ENCODE measurements at places on chromosomes 7 and 10.

DNA sequence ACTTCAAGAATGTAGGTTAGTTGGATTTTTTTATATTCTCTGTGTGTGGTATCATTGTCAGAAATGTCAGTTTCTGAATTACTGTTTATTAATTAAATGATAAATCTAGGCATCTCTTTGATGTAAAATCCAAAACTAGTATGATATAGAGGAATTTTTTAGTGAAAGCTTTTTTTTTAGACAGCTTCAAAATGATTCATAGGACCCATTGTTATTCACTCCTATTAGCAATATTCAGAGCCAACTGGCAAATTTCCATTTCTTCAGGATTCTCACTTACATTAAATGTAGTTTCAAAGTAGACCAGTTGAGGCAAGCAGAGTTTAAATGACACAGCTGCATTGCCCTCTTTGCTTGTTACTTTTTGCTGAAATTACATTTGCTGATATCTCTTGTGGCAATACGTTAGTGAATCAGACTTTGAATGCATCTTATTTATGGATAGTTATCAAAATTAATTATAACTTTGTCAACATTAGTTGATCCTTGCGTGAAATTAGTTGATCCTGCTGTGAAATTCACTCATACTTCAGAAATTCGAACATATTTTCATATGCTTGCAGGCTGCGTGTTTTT lies 20.3 kb downstream of the ZNF277 start:
- no peak for DNase-seq

GRCh38 chr7:17532861-17533404 lies 234.5 kb downstream of the AHR start:
- no peak for DNase-seq

DNA sequence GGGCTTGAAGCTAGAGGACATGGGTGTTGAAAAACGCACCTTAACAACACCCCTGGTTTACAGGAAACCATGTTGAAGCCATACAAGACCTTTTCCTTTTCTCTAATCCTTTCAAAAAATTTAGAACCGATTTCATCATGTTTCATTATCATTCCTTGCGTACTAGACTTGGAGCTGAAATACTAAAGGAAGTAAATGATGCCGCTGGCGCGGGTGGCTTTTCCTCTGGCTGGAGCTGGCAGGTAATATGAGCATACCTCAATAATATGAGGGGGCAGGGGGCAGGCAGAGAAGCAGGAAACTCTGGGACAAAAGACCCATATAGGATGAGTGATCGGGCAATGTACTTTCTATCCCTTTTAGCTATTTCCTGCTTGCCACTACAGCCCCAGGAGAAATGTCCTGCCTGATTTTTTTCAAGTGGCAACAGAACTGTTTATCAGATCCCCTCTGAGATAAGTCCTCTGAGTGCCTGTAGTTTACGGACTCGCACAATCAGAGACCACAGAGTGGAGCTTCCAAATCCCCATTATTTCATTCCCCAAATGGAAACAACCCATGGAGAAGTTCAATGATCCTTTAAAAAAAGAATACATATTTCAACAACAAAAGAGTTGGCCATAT lies 450.1 kb downstream of the KCNMA1 start:
- no peak for DNase-seq

- DNase-seq, result no peak
Observed at GRCh38 chr10:44030132-44030531, 354.8 kb downstream of the CXCL12 start.

- DNase-seq, result no peak
Observed at GRCh38 chr7:154566877-154567276, 436.0 kb downstream of the PAXIP1 start.

- DNase-seq, result no peak
Observed at GRCh38 chr10:58574058-58574457, 61.4 kb downstream of the BICC1 start.

DNA sequence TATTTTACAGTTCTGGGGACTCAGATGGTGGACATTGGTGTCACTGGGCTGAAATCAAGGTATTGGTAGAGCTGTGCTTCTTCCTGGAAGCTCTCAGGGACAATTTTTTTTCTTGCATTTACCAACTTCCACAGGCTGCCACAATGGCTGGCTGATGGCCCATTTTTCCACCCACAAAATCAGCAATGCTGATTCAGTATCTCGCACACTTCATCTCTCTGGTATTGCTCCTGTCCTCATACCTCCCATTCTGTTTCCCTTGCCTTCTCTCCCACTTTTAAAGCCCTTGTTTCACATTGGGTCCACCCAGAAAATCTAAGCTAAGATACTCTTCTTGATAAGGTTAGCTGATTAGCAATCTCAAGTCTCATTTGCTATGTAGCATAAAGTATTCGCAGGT lies 530.9 kb upstream of the POM121L12 start:
- no peak for DNase-seq

GRCh38 chr7:111931958-111932357 lies 274.2 kb downstream of the DOCK4 start:
- DNase-seq, result no peak

DNA sequence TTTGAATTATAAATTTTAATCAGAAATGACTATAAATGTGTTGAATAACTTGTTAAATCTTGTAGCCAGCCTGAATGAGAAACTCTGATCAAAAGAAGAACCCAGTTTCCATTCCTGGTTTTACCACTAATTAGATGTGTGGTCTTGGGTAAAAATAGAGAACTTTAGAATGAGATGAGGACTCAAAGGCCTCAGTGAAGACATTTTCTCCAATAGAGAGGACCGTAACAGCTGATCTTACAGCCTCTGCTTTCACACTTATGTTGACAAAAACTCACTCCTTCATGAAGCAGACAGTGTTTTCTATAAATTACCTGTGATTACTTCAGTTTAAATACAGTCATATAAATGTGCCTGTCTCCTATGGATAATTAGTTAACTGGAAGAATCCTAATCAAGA lies 200.1 kb upstream of the MEOX2 start:
- DNase-seq, result no peak

GRCh38 chr10:86779220-86780017 lies 23.0 kb downstream of the BMPR1A start:
- no peak for DNase-seq

DNA sequence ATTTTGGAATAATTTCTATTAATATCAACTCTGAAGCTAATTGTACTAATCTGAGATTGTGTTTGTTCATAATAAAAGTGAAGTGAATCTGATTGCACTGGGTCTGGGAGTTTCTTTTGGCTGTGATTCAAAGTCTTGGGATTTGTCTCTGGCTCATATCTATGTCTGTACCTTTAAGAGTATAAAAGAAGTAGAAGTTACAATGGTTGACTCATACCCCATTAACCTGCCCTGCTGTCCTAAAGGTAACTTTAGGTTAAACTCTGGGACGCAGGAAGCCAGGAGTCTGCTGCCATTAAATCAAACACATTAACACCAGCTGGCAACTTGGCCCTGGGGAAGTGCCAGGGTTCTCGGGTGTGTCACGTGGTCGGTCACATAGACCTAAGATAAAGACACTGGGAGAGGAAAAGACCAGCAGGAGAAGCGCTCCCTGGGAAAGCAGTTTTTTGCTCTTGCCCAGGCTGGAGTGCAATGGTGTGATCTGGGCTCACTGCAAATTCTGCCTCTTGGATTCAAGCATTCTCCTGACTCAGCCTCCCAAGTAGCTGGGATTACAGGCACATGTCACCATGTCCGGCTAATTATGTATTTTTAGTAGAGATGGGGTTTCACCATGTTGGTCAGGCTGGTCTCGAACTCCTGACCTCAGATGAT lies 17.8 kb downstream of the SCD start:
- DNase-seq, result no peak

DNA sequence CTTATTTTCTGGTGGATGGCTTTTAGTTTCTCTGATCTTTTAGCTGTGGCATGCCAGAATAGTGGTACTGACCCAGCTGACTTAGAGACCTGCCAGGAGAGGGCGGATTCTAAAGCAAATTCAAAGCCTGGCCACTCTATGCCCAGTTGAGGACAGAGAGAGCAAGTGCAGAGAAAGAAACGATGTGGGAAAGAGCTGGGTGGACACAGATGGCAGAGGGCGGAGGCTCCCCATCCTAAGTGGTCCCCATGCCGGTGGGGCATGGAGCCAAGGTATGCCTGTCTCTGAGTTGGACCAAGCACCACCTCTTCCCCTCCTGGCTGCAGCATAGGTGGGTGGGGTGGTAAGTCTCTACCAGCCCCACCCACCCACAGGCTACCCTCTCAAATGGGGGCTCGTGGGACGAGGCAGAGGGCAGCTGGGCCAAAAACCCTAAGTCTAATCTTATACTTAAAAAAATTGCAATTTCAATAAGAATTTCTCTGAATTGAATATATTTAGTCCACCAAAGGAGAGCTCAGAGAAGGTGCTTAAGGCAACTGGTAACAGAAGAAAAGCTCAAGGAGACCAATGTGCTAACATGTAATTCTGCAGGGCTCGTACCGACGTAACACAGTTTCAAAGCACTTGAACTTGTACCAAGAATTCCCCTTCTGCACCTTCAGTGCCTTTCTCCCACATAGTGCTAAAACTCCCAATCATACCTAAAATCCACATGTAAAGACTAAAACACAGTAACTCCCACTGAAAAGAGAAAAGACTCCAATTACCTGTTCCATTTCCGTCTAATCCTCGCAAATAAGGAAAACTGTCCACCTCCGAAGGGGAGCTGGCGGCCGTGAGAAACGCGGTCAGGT lies 85.7 kb upstream of the NMT2 start:
- DNase-seq, result no peak

DNA sequence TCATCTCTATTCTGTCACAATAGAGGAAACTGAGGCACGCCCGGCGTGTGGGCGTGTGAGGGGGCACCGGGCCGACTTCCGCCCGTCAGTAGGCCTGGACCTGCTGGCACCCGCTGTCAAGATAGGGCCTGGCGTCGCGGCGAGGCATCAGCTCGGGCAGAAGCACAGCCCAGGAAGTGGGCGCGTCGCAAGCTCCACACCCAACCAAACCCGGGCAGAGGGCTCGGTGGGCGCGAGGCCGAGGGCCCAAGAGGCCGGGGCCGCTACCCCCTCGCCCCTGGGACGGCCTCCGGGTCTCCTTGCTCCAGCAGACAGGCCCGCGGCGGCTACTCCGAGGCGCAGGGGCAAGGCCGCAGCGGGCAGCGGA lies 91.2 kb downstream of the SPAG6 start:
- DNase-seq, result no peak

DNA sequence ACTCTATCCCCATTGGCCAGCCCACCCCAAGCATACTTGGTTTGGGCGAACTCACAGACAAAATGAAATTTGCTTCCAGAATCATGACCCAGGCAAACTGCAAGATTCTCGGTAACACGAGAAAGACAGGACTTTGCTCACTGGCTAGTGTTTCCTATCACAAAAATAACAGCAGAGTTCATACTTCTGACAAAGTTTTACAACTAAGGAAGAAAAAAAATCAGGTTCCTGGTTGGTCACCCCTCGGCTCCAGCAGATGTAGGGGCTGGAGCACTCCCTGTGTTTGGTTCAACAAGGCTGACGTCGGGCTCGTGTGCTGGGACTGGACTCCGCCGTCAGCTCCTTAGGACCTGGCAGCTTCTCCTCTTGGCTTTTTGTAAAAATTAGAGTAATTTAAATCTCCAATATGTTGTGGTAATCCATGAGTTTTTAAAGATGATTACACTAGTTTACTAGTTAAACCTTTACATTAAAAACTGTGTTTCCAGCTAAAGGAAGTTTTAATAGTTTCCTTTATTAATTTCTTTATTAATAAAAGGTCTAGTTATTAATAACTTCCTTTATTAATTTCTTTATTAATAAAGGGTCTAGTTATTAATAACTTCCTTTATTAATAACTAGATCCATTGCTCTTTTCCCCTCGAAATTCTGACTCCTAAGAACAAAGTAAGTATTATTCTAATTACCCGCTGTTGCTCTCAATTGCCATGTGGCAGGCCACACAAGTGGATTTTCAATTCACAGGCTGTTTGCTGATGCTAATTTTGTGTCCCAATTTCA lies 115.6 kb upstream of the RNF32 start:
- no peak for DNase-seq

GRCh38 chr10:94076325-94076841 lies 82.7 kb downstream of the PLCE1 start:
- DNase-seq, result no peak

DNA sequence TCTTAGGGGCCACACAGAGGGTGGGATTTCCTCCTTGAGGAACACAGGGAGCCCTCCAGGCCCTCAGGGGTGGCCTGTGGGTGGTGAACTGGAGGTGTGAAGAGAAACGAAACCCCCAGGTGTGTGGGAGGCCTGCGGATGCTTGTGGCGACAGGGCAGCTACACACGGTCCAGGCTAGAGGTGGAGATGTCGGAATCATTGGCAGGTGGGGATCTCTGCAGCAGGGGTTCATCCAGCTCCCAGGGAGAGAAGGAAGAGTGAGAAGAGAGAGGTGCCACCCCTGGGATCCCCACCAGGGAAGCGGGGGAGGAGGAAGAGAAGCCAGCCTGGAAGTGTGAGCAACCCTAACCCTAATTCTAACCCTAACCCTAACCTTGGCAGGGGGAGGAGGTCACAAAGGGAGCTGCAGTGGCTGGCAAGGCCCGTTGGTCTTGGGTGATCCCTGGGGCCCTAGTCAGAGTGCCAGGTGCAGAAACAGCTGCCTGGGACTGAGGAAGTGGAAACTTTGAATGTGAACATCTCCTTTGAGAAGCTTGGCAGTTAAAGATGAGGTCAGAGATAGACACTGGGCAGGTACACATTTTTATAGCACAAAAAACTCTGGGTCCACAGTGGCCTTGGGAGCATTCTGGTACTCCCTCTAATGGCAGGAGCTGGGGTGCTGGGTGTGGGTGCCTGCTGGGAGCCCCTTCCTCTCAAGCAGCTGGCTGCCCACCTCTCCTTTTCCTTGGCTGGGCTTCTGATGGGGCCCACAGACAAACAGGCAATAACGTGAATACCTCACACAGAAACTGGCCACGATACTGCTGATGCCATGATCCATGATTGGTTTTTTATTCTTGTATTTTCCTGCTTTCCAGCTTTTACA lies 6.8 kb upstream of the AEBP1 start:
- no peak for DNase-seq

DNA sequence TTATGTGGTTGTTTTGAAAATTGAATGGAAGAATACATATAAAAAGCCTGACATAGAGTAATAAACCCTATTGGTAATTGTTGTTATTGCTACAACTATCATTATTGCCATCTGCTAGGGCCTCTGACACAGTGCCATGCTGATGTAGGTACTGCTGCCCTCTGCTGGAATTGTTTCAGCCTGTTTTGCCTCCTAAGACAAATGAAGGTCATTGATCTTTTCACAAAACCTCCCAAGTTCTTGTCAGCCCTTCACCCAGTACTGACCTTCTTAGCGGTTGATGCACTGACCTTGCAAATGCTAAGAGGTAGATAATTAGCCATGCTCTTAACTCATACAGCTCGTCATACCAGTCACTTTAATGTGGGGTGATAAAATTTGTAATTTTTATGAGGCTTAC lies 975.2 kb downstream of the SORCS1 start:
- DNase-seq, result no peak
